ENCODE measurements at places on chromosomes 13 and 19.

DNA sequence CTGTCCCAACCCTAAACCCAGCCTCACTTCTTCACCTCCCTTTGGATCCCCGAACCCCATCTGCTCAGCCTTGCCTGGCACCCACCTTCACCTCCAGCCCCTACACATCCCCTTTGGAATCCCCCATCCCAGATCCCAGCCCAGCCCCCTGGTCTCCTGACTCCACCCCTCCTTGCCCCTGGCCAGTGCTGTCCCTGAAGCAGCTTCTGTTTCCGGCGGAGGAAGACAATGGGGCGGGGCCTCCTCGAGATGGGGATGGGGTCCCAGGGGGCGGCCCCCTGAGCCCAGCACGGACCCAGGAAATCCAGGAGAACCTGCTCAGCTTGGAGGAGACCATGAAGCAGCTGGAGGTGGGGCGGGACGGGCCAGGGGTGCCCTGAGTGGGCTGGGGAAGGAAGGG lies 22.0 kb downstream of the ERFL start:
- no peak for DNase-seq

DNA sequence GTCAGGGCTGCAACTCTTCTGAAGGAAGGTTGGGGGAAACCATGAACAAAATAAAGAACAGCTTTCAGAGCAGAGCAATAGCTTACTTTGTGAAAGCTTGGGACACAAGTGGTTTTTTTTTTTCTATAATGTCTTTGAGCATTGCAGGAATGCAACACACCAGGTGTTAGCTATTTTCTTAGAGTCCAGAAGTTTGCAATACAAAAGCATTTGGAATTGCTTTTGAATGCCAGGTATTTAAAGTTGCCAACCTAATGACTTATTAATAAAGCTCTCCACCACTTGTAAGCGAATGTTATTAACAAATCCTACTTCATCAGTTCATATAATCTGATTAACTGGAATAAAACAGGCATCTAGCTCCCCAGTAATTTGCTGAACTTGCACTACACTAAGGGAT lies 172.6 kb downstream of the NUFIP1 start:
- DNase-seq: no peak

DNA sequence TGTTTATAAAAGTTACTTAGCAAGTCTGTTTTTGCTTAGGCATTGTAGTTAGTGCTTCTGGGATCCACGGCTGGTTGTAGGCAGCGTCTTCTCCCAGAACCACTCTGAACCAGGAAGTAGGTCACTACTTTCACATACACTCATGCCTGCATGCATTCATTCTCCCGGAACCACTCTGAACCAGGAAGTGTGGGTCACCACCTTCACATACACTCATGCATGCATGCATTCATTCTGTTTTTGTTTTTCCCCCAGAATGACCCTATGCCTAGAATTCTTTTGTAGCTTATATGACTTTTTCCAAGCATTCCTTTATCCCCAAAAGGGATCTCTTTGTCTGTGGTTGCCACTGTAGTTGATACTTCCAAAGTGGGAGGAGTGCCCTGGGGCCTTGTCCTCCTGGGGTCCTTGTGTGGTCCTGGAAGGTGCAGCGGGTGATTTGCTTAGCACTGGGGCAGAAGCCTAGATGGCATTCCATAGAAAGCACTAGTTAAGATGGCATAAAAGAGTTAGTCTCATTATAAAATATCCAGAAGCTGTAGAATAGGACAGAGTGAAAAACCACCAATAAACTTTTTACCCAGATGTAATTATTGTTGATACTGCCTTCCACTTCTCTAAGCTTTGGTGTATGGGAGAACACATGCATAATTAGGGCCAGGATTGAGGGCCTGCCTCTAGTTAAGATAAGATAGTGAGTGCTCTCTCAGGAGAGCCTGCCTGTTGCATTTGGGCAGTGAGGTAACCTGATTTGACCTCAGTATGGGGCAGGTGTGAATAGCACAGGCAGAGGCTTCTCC lies 68.6 kb upstream of the TEX29 start:
- DNase-seq: no peak

DNA sequence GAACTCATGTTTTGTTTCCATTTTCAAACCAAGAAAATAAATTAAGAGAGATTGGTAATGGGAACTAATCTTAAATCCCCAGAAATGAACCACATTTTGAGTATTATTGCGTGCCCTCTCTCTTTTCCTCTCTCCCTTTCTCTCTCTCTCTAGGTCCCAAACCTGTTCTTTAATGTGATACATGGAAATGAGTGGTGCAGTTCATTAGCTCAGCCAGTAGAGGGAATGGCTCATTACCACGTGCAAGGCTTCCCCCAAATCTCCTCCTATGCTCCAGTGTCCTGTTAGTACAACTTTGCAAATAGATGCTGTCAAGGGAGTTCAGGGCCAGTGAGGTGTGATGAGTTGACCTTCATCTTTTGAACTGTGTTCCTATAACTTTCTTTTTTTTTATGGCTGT lies 178.4 kb downstream of the FGF9 start:
- no peak for DNase-seq

DNA sequence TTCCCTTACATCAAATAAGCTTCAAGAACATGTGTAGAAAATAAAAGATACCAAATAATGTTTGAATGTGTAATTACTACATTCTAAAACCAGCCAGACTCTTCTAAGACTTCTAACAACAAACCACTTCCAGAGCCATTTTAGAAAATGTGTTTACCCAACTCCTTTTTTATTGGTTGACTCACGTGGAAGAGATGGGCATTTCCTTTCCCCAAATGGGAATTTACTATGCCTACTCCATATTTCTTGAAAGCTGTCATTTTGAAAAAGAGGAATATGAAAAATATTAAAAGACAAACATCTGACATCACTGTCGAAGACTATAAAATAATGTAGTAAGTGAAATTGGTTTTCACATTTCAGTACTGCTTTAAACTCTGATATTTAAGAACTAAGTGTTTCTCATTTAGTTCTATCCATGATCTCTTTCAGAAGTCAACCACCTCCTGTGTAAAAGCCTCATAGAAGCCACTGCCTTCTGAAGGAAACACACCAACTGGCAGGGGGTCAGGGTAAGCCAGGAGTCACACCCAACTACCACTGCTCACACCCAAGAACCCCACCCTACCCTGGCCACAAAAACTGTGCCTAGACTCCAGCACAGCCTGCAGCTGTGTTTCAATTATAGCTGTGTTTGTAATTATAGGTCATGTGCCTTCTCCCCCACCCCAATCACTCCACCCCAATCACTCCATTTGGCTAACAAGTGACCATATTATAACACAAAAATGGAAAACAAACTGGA lies 86.8 kb downstream of the UBL3 start:
- no peak for DNase-seq

- no peak for DNase-seq
These were observed 45.8 kb downstream of the TGDS start for GRCh38 chr13:94550062-94550738.

GRCh38 chr19:3175781-3176714 lies 2.5 kb upstream of the S1PR4 start:
- DNase-seq: no peak

All from activated CD8-positive, alpha-beta memory T cell treated with anti-CD3 and anti-CD28 coated beads for 4 hours (primary cell).